ENCODE measurements at places on chromosomes 4 and X.

- peaks cover 16% of the 10 kb centered on the region for H3K4me1 ChIP-seq
- DNase-seq, result no peak
- no peaks in the 10 kb centered on the region for H3K27me3 ChIP-seq
- peak overlapping the region; percentile 25 for H3K4me3 ChIP-seq
- H3K36me3 ChIP-seq, result no peaks in the 10 kb centered on the region
These were observed 226.3 kb upstream of the PGRMC2 start for GRCh38 chr4:128513664-128514484.

DNA sequence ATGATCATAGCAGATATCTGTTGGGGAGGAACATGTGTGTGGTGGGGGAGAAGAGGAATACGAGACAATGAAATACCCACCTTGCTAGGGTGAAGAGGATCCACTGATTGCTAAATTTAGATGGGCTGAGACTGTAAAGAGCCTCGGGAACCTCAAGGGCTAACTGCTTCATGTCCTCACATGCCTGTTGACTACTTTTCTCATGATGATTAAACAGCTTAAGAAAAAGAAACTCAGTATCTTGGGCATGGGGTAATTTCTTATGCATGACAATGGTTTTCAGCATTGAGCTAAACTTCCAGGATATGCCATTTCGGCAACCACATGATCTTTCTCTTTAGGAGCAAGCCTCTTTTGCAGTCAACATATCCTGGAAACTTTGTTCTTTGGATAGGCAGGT is 3.9 kb upstream of the LNX1 start:
- H3K27me3 ChIP-seq, result no peaks in the 10 kb centered on the region
- no peak overlapping the region for H3K4me3 ChIP-seq
- no peaks in the 10 kb centered on the region for H3K36me3 ChIP-seq

DNA sequence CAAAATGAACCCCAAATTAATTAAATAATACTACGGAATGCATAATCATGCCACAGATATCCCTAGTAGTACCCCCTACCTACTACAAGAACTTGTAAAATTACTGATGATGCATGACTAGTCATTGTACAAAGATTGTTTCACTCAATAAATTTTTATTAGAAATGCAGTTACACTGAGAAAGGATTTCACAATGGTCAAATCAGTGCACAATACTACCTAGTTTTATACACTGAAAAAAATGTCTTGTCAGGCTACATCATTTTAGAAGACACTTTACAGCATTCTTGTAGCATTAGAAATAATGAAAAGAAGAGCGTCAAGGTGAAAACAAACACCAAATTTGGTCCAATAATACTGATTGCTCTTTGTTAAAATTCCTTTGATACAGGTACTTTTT is 178.8 kb downstream of the GPM6A start:
- no peaks in the 10 kb centered on the region for H3K36me3 ChIP-seq
- no peak for DNase-seq
- no peaks in the 10 kb centered on the region for H3K27me3 ChIP-seq
- H3K4me3 ChIP-seq, result no peak overlapping the region
- H3K27ac ChIP-seq, result no peak overlapping the region
- H3K4me1 ChIP-seq, result no peaks in the 10 kb centered on the region

DNA sequence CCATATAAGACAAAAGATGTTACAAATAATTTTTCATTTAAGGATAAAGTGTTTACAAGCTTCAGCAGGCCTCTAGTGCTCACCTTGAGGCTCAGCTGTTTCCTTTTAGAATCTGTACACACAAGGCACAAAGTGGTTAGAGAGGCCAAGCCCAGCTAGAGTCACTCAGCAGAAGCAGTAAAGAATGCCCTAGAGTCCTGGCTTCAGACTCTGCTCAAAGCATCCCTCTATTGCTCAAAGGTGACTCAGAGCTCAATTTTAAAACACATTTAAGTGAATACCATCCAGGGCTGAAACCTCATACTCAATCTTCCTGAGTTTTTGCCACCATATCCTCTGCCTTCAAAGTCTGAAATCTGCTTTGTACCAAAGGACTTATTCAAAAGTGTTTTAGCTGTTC is 22.6 kb upstream of the PHF8 start:
- H3K36me3 ChIP-seq, result no peaks in the 10 kb centered on the region
- no peaks in the 10 kb centered on the region for H3K4me1 ChIP-seq
- no peak for DNase-seq
- no peak overlapping the region for H3K27ac ChIP-seq
- H3K27me3 ChIP-seq, result no peaks in the 10 kb centered on the region

GRCh38 chr4:8882239-8882638 is 10.6 kb upstream of the HMX1 start:
- H3K36me3 ChIP-seq, result no peaks in the 10 kb centered on the region
- no peaks in the 10 kb centered on the region for H3K27me3 ChIP-seq
- H3K27ac ChIP-seq, result no peak overlapping the region

DNA sequence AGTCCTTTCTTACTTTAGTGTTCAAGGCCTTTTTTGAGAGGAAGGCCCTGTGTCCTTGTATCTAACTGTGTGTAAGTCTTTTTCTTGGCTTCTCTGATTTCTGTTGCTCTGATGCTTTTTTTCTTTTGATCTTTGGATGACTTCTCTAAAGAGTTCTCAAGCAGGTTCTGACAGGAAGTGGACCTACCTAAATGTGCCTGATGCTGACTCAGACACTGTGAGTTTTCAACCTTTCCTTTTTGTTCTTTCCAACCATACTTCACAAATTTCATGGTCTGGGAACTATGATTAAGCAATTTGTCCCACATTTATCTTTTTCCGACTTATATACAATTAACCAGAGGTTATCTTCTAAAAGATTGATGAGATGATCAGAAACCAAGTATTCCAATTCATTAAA is 96.5 kb downstream of the SYTL5 start:
- DNase-seq, result no peak
- H3K27me3 ChIP-seq, result no peaks in the 10 kb centered on the region
- no peak overlapping the region for H3K27ac ChIP-seq
- no peaks in the 10 kb centered on the region for H3K4me1 ChIP-seq
- H3K36me3 ChIP-seq, result no peaks in the 10 kb centered on the region

DNA sequence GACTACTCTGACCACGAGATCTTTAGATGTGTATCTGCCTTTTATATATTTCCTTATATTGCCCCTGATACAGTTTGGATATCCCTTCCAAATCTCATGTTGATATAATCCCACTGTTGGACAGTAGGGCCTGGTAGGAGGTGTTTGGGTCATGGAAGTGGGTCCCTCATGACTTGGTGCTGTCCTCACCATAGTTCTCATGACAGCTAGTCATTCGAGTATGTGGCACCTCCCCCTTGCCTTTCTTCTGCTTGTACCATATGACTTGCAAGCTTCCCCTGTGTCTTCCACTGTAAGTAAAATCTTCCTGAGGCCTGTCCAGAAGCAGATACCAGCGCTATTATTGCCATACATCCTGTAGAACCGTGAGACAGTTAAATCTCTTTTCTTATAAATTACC is 145.3 kb downstream of the ZNF518B start:
- H3K27ac ChIP-seq, result no peak overlapping the region
- no peak for DNase-seq
- H3K27me3 ChIP-seq, result no peaks in the 10 kb centered on the region
- H3K36me3 ChIP-seq, result no peaks in the 10 kb centered on the region

DNA sequence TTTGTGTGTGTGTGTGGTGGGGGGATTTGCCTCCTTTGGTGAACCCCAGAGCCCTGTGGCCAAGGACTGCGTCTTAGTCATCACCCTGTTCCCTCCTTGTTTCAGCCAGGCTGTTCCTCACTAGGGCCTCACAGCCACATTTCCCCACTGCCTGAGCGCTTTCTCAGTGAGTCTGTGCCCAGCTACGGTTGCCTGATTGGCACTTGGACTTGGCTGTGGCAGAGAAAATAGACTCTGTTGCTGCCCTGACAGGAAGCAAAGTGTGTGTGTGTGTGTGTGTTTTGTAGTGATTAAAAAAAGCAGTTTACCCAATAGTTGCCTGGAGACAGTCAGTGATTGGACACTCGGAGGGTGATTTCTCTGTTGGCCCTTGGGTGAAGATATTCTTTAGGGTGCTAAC is 113.0 kb downstream of the UCHL1 start:
- H3K36me3 ChIP-seq, result no peaks in the 10 kb centered on the region
- H3K4me3 ChIP-seq, result peak overlapping the region; percentile 37
- peak; percentile 46 for DNase-seq
- H3K27me3 ChIP-seq, result no peaks in the 10 kb centered on the region
- peaks cover 26% of the 10 kb centered on the region for H3K4me1 ChIP-seq

DNA sequence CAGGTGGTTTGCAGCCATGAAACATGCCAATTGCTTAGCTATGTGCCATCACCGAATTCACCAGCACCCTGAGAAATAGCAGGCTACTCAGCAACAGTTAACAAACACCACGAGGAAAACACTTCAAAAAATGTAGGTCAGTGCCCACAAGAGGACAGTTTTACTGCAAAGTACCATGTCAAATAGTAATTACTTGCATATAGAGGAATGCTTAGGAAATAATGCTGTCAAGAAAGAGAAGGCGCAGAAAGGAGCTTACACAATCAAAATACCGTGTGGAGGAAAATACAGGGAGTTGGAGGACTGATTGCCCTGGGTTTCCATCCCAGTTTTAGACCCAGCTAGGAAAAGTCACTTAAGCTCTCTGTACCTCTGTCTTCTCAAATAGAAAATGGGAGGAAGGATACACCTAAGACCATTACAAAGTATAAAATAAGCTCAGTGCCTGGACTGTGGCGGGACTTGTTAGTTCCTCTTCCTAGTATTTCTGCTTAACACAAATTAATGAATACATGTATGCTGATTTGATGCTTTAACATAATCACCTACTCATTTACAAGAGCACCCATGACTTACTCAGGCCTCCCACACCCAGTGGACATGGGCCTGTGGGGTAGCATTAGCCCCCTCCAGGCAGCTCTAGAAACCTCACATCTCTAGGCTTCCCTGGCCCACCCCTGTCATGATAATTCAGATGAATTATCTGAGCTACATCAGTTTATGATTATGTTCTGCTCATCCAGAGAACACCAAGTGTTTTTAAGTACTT is 44.5 kb upstream of the IL21 start:
- H3K4me1 ChIP-seq, result peaks cover 19% of the 10 kb centered on the region
- no peak for DNase-seq
- H3K36me3 ChIP-seq, result no peaks in the 10 kb centered on the region
- no peak overlapping the region for H3K4me3 ChIP-seq
- peak overlapping the region; percentile 73 for H3K27ac ChIP-seq

DNA sequence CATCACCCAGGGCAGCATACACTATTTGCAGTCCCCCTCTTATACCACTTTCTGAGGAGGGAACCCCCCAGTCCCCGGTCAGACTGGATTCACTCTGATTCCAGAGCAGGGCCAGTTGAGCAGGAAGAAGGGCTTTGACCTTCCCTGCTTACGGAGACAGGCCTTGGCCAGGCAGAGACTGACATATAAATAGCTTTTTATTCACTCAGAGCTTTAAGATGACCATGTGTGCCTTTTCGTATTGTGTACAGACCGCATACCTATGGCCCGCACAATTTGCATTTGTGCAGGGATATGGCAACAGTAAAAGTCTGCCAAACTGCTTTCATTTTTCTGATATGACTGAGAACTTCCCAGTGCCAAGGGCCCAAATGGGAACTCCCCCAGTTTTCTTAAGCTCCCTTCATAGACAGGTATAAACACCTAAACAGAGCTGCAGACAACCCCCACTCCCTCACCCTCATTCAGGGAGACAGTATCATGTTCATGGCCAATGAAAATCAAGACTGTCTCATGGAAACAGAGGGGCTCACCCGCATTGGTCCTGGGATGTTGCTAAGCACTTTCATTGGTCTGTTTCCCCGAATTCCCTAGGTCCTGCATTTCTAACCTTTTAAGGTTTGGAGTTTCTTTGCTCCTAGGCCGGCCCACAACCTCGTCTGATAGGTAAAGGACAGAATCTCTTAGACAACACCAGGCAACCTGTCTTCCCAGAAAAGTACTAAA is 86.0 kb downstream of the RTL5 start:
- H3K27me3 ChIP-seq, result no peaks in the 10 kb centered on the region
- peak overlapping the region; percentile 48 for H3K27ac ChIP-seq
- H3K4me3 ChIP-seq, result no peak overlapping the region
- no peaks in the 10 kb centered on the region for H3K36me3 ChIP-seq
- DNase-seq, result no peak

- H3K27me3 ChIP-seq, result no peaks in the 10 kb centered on the region
- peak overlapping the region; percentile 2 for H3K27ac ChIP-seq
- no peaks in the 10 kb centered on the region for H3K36me3 ChIP-seq
These were observed 101.5 kb downstream of the SORBS2 start for GRCh38 chr4:185710487-185710995.

DNA sequence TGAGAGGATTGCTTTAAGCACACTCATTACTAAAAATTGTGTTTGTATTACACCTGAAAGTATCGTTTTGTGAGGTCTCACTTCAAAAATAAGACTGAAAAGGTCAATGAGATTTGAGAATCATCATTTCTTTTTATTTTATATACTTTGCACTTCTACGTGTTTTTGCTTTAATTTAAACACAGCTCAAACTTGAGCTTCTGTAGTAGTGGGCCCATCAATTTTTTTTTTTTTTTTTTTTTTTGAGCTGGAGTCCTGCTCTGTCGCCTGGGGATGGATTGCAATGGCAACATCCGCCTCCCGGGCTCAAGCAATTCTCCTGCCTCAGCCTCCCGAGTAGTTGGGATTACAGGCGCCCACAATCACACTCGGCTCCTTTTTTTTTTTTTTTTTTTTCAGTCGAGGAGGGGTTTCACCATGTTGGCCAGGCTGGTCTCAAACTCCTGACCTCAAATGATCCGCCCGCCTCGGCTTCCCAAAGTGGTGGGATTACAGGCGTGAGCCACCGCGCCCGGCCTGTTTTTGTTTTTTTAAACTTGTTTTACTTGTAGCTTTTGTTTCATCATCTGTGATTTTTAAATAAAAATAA is 1.5 kb downstream of the GSTCD start:
- peaks cover 24% of the 10 kb centered on the region for H3K4me1 ChIP-seq
- H3K27ac ChIP-seq, result no peak overlapping the region
- DNase-seq, result no peak

DNA sequence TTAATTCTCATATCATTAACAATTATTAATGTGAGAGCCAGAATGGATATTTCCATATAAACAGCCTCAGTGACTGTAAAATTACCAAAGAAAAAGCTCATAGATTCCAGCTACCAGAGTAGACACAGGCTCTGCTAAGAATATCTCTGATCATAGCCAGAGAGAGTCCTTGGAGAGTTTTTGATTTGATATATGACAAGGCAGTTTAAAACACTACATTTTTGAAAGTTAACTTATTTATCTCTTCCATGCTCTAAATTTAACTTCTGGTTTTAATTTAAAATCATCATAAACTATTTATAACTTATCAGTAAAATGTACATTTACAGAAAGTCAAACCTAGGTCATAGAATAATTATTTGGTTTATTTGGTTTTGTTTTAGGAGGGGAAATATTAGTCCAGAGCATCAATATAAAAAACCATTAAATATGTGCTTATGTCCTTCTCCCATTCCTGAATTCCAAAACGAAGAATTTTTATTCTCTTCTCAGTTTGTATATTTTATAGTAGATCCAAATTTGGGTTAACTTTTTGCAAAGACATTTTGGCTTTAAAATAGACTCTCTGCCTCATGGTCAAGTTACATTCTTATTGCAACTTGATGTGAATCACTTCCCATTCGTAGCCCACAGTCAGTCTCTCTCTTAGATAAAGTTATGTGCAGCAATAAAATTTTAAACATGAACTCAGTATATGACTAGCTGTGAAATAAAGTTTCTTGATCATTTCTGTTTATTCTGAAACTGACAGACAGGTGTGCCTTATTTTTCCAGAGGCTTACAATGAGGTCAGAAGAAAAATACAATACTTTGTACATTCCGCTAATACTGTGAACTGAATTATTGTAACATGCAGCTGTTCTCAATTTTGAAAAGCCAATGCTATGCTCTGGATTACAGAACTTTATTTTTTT is 267.1 kb downstream of the PAPSS1 start:
- no peak overlapping the region for H3K4me3 ChIP-seq
- H3K36me3 ChIP-seq, result no peaks in the 10 kb centered on the region
- DNase-seq, result no peak
- H3K27ac ChIP-seq, result no peak overlapping the region
- H3K4me1 ChIP-seq, result peaks cover 28% of the 10 kb centered on the region

- H3K4me1 ChIP-seq, result peaks cover 17% of the 10 kb centered on the region
- H3K36me3 ChIP-seq, result no peaks in the 10 kb centered on the region
- no peak for DNase-seq
- no peaks in the 10 kb centered on the region for H3K27me3 ChIP-seq
These were observed 1.3 kb upstream of the FHIP1A start for GRCh38 chr4:151407466-151408379.
